Thyroid gland (tissue), 4 donors: ENCODE measurements at places on chromosomes 2 and 18. TPM values are rescaled to one million over a fixed set of nuclear protein-coding genes. Genes with fewer than 3 reads are reported as not detected.

DNA sequence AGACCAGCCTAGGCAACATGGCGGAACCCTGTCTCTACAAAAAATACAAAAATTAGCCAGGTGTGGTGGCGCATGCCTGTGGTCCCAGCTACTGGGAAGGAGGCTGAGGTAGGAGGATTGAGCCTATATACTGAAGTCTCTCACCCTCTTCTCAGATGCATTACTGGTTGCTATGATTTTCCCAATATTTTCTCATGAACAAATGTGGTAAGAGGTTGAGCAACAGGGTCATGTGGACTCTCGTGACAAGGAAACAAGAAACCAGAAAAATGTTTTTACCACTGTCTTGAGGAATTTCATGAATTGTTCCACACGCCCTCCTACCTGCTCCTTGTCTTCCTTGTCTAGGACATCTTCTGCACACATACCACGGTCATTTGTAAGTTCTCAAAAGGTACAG is 12.4 kb downstream of the LMAN2L start:
- DNase-seq = no peak

- DNase-seq = no peak
These were observed 75.4 kb downstream of the CSRNP3 start for GRCh38 chr2:165544897-165545296.

- no peak for DNase-seq
These were observed 50.4 kb downstream of the CLIP4 start for GRCh38 chr2:29165362-29166241.

DNA sequence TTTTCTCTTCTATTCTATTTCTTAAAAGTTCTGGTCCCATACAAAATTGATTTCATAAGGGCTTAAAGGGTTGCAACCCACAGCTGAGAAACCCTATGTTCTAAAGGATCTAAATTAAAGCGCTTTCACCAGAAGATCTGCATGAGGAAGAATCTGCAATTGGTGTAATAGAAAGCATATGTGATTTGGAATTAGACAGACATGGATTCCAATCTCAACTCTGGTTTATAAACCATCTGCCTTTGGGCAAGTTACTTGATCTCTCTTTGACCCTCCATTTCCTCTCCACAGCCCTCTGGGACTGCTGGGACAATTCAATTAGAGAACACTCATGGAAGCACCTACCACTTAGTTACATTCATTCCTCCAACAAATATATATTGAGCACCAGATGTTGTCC is 178.7 kb downstream of the ANTXR1 start:
- no peak for DNase-seq

TEX44 gene
- not detected for total RNA-seq

DNA sequence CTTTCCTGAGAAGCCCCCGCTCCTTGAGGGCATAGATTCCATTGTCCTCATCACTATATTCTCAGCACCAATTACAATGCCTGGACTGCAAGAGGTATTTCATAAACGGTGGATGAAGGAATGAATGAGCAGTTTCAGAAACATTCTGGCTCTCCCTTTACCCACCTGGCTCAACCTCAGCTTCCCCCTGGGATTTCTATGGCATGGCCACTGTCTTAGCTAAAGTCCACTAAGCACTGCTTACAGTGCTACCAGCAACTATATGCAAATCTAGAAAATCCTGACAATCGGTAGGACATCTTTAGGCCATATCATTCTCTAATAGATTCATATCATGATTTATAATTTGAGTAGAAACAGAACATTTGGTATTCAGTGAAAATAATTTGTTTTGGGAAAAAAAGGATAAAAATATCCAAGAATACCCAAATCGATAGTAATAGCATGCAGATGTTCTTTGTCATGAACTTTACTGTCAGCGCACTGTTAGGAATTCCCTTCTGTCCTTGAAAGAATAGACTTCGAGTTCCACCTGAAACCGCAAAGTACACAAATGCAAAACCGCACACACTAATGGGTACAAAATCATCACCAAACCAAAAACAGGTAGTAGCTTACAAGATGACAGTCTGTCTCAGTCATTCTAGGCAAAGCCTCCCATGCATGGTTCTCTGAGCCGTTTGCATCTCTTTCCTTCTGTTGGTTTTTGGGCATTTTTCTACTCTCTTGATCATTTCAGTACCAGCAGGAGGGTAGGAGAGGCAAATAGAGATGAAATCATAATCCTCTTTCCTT is 303.6 kb upstream of the ID2 start:
- DNase-seq = no peak

- DNase-seq = no peak
These were observed 29.8 kb downstream of the MGAT5 start for GRCh38 chr2:134283661-134284060.

DNA sequence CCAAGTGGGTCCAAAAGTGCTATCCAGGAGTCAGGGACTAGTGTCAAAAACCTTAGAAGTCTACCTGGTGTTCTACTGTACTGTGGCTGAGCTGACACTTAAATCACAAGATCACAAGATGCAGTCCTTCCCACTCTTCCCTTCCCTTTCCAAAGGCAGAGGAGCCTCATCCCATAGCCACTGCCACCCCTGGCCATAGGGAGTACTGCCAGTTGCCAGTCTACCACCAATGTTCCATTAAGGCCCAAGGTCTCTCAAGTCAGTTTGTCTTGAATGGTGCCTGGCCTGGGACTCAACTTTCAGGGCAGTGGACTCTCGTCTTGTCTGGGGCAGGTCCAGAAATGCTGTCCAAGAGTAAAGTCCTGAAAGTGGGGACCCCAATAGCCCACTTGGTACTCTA is 585.6 kb downstream of the NUP35 start:
- DNase-seq = no peak

GRCh38 chr18:37434161-37434860 is 131.3 kb downstream of the CELF4 start:
- no peak for DNase-seq

GRCh38 chr2:165675551-165675968 is 118.5 kb downstream of the GALNT3 start:
- no peak for DNase-seq

- no peak for DNase-seq
These were observed 102.6 kb upstream of the HS6ST1 start for GRCh38 chr2:128421286-128421685.

- DNase-seq = no peak
These were observed 143.2 kb downstream of the DDX1 start for GRCh38 chr2:15734674-15735483.

DNA sequence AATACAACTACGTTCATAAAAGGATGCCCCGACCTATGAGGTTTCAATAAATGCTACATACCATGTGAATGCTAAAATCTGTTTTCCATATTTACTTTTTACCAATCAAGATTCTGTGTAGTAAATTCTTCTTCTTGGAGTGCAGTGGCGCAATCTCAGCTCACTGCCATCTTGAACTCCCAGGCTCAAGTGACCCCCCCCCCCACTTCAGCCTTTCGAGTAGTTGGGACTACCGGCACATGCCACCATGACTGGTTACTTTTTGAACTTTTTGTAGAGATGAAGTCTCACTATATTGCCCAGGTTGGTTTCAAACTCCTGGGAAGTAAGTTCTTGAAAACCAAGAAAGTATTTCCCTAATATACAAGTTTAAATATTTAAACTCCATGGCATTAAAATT is 14.4 kb upstream of the USP34 start:
- DNase-seq = no peak

SLC16A14 gene
- 2.1 TPM for total RNA-seq

ZNF892 gene
- 6.7 TPM for total RNA-seq
